ENCODE measurements at places on chromosomes 5 and 9. TPM values are rescaled to one million over a fixed set of nuclear protein-coding genes. Genes with fewer than 3 reads are reported as not detected.

Gene DOCK2
- total RNA-seq: 0.89 TPM

GRCh38 chr5:44919560-44919959, 110.8 kb downstream of the MRPS30 start:
- H3K4me3 ChIP-seq: no peak overlapping the region
- H3K36me3 ChIP-seq: no peaks in the 10 kb centered on the region

- H3K27me3 ChIP-seq: no peaks in the 10 kb centered on the region
- H3K4me1 ChIP-seq: no peaks in the 10 kb centered on the region
- DNase-seq: no peak
- no peak overlapping the region for H3K27ac ChIP-seq
Observed at GRCh38 chr9:97551308-97551707, 49.8 kb downstream of the TMOD1 start.

Gene CCNI2
- 1.4 TPM for total RNA-seq

- DNase-seq: no peak
- no peaks in the 10 kb centered on the region for H3K4me1 ChIP-seq
- H3K4me3 ChIP-seq: no peak overlapping the region
- H3K36me3 ChIP-seq: no peaks in the 10 kb centered on the region
- H3K27me3 ChIP-seq: no peaks in the 10 kb centered on the region
Observed at GRCh38 chr5:82663225-82663624, 385.1 kb upstream of the RPS23 start.

Gene SVEP1
- total RNA-seq: 0.15 TPM

Gene HRCT1
- total RNA-seq: 0.32 TPM

- no peaks in the 10 kb centered on the region for H3K4me1 ChIP-seq
- H3K27me3 ChIP-seq: no peaks in the 10 kb centered on the region
- no peak for DNase-seq
Observed at GRCh38 chr9:35680331-35681105, 6.8 kb downstream of the CA9 start.

- H3K27me3 ChIP-seq: no peaks in the 10 kb centered on the region
- no peaks in the 10 kb centered on the region for H3K36me3 ChIP-seq
- no peak overlapping the region for H3K4me3 ChIP-seq
Observed at GRCh38 chr9:69147041-69147834, 26.8 kb upstream of the TJP2 start.

DNA sequence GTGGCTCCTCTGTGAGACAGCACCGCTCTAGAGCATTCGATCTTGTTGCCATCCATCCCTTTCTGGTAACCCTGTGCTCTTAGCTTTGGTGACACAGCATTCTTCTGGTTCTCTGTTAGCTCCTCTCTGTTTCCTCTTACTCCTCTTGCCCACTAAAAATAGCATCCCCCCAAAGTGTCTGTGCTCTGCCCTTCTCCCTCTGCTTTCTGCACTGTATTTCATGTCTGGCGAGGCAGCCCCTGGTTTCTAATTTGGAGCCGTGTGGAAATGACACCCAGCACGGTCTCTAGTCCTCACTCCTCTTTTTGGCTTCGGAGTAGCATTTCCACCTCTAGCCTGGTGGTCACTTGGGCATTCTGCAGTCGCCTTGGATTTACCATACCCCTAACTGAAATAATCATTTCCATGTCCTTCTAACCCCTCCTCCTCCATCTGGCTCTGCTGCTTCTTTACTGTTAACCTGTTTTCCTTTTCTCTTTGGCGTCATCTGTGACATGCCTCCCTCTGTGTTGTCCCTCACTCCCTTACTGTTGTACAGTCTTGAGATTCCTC, 23.8 kb downstream of the NPR3 start:
- no peaks in the 10 kb centered on the region for H3K36me3 ChIP-seq
- H3K4me1 ChIP-seq: no peaks in the 10 kb centered on the region
- no peaks in the 10 kb centered on the region for H3K27me3 ChIP-seq
- no peak overlapping the region for H3K4me3 ChIP-seq
- no peak overlapping the region for H3K27ac ChIP-seq
- no peak for DNase-seq

GRCh38 chr5:113263545-113263944, 171.2 kb downstream of the TSSK1B start:
- no peaks in the 10 kb centered on the region for H3K27me3 ChIP-seq
- DNase-seq: no peak
- H3K4me3 ChIP-seq: no peak overlapping the region

- H3K4me3 ChIP-seq: no peak overlapping the region
- no peaks in the 10 kb centered on the region for H3K36me3 ChIP-seq
- no peaks in the 10 kb centered on the region for H3K4me1 ChIP-seq
- DNase-seq: no peak
Observed at GRCh38 chr5:36712706-36713105, 106.3 kb downstream of the SLC1A3 start.

DNA sequence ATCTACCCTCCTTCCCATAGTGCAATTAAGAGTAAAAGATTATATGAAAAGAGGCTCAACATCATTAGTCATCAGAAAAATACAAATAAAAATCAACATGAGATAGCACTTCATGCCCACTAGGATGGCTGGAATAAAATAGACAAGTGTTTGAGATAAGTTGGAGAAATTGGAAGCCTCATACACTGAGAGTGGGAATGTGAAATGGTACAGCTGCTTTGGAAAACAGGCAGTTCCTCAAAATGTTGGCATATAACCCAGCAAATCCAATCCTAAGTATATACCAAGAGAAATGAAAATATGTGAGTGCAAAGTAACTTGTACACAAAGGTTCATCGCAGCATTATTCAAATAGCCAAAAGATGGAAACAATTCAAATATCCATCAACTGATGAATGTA, 9.8 kb downstream of the SPATA31D3 start:
- DNase-seq: no peak
- no peak overlapping the region for H3K4me3 ChIP-seq
- H3K36me3 ChIP-seq: no peaks in the 10 kb centered on the region

GRCh38 chr5:11377896-11378295, 526.4 kb downstream of the CTNND2 start:
- H3K27me3 ChIP-seq: no peaks in the 10 kb centered on the region
- H3K4me1 ChIP-seq: no peaks in the 10 kb centered on the region
- no peak for DNase-seq
- no peak overlapping the region for H3K27ac ChIP-seq
- no peak overlapping the region for H3K4me3 ChIP-seq

DNA sequence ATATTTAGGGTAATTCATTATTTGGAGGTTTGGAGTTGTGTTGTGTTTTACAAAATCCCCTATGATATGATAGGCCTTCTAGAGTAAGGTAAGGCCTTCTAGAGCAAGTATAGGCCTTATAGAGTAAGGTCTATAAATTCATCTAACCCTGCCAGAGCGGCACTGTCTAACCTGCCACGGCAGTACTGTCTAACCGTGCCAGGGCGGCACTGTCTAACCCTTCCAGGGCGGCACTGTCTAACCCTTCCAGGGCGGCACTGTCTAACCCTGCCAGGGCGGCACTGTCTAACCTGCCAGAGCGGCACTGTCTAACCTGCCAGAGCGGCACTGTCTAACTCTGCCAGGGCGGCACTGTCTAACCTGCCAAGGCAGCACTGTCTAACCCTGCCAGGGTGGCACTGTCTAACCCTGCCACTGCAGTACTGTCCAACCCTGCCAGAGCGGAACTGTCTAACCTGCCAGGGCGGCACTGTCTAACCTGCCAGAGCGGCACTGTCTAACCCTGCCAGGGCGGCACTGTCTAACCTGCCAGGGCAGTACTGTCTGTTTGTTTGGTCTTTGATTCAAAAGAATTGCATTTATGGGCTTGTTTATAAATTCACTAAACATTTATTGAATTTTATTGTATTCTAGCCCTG, 9.6 kb downstream of the RNF20 start:
- DNase-seq: no peak
- H3K27ac ChIP-seq: no peak overlapping the region
- H3K4me1 ChIP-seq: no peaks in the 10 kb centered on the region
- no peak overlapping the region for H3K4me3 ChIP-seq
- H3K36me3 ChIP-seq: peaks cover 25% of the 10 kb centered on the region

- H3K4me1 ChIP-seq: no peaks in the 10 kb centered on the region
- no peaks in the 10 kb centered on the region for H3K27me3 ChIP-seq
- no peaks in the 10 kb centered on the region for H3K36me3 ChIP-seq
- H3K27ac ChIP-seq: no peak overlapping the region
Observed at GRCh38 chr9:78132701-78133058, 101.1 kb upstream of the GNAQ start.

DNA sequence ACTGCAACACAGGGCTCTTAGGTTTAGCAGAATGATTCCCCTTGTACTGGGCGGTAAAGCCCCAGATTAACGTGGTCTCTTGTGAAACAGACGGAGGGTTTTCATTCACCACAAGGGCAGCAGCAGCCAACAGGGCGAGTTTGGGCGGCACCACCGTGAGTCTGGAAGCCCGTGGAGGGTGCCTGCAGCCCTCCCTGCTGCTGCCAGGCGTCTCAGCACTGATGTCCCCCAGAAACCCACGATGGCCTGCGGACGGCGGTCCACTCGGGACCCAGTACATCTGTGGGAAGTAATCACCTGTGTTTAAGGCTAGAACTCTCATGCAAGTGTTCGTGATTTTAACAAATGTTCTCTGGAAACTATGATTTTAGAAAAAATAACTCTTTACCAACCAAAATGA, 67.8 kb downstream of the IRX2 start:
- DNase-seq: no peak
- no peak overlapping the region for H3K27ac ChIP-seq
- no peaks in the 10 kb centered on the region for H3K4me1 ChIP-seq
- no peak overlapping the region for H3K4me3 ChIP-seq
- H3K36me3 ChIP-seq: no peaks in the 10 kb centered on the region

DNA sequence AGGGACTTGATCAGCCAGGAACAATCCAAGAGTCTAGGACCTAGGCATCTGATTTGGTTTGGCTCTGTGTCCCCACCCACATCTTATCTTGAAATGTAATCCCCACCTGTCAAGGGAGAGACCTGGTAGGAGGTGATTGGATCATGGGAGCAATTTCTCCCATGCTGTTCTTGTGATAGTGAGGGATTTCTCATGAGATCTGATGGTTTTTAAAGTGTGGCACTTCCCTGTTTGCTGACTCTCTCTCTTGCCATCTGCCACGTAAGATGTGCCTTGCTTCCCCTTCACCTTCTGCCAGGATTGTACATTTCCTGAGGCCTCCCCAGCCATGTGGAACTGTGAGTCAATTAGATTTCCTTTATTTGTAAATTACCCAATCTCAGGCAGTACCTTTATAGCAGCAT, 201.7 kb upstream of the ACTBL2 start:
- H3K27me3 ChIP-seq: no peaks in the 10 kb centered on the region
- peaks cover 35% of the 10 kb centered on the region for H3K4me1 ChIP-seq
- no peak overlapping the region for H3K27ac ChIP-seq
- no peaks in the 10 kb centered on the region for H3K36me3 ChIP-seq
- no peak overlapping the region for H3K4me3 ChIP-seq

- no peak overlapping the region for H3K27ac ChIP-seq
- H3K36me3 ChIP-seq: no peaks in the 10 kb centered on the region
- DNase-seq: no peak
- H3K4me3 ChIP-seq: no peak overlapping the region
- H3K4me1 ChIP-seq: no peaks in the 10 kb centered on the region
Observed at GRCh38 chr9:101372327-101373118, 12.3 kb downstream of the BAAT start.

DNA sequence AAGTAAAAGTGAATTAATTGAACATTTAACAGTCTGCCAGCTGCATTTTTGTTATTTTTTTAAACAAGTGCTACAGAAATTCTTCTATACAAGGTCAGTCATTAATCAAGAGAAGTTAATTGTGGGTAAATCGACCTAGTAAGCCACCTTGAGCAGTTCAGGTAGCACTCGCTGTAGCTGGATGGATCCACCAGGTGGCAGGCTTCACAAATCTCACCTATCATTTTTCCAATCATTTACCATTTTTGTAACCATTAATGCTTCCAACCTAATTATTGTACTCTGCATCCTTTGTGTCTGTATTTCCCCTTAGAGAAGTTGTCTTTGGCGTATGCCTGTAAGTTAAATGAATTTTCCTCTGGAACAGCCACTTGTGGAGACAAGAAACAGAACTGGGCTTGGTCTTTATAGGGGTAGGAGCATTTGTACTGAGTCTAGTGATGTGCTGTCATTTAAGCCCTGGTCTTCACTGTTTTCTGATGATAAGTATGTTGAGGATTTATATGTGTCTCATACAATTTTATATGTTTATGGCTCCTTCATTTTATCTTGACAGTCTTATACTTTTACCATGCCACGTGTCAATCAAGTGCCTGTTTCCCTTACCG, 39.5 kb downstream of the CD180 start:
- DNase-seq: peak; percentile 29
- no peak overlapping the region for H3K27ac ChIP-seq
- H3K4me3 ChIP-seq: no peak overlapping the region

Gene TMEM174
- not detected for total RNA-seq

All from HCT116 (cell line).